ENCODE measurements at places on chromosomes 12 and 14.

GRCh38 chr14:104551851-104552737, 27.5 kb upstream of the C14orf180 start:
- no peak for DNase-seq

GRCh38 chr12:31220633-31221550, 105.1 kb downstream of the SINHCAF start:
- no peak for DNase-seq

DNA sequence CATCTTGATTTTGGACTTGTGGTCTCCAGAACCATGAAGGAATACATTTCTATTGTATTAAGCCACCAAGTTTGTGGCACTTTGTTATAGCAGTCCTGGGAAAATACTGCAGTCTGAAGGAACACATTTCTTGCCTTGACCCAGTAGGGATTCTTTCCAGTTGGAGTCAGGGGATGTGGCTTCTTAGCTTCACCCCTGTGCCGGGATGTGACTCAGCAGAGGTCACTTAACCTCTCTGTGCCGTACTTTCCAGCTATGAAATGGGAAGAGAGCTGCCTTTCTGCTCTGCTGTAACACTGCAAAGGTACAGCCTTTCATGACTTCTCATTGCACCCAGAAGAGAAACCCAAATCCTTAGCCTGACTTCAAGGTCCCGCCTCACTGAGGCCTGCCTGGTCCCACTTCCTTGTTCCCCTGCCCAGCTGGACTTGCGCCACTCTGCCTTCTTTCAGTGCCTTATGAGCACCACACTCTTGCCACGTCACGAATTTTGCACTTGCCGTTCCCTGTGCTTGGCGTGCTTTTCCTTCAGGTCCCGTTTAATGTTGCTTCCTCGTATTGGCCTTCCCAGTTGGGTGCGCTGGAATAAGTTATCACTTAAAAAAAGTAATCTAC, 24.2 kb downstream of the CHST11 start:
- no peak for DNase-seq

DNA sequence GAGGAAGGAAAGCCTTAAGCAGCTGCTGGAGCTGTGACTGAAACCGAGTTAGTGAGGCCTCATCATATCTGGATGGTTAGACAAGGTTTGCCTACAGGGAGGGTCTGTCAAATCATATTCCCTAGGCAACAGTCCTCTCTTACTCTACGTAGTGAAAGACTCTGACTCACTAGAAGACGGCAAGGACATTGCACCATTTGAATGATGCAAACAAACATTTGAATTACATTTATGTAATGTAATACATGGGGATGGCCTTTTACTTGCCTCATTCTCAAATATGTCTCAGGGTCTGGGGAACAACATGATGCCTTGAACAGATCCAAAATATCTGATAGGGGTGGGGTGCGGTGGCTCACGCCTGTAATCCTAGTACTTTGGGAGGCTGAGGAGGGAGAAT, 29.8 kb upstream of the STRAP start:
- DNase-seq, result no peak

GRCh38 chr14:56216626-56217379, 98.6 kb downstream of the PELI2 start:
- DNase-seq, result no peak

DNA sequence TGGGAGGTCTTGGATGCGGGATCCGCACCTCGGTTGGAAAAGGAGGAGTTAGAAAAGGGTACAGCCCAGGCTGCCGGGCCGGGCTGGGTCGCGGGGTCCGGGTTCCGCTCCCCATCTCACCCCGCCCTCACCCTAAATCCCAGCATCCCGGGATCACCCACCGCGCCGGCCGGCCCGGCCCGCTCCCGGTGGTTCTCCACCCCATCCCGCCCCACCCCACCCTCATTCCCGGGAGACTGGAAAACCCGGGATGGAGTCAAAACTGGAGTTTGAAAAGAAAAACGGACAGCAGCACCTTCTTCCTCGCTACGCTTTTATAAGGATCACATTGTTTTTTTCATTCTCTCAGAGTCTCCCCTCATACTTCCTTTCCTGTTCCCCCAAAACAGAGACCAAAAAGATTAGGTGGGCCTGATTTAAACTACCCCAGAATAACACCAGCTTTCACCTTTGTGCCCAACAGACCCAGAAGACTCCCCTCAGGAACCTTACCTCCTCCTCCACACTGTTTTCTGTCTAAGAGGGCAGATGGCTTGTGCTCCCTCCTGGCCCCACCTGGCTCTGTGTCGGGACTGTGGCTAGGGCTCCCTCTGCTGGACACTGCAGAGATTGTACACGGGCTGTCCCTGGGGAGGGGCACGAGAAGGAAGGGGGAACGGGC, 2.8 kb downstream of the GLI1 start:
- DNase-seq, result peak; percentile 30

DNA sequence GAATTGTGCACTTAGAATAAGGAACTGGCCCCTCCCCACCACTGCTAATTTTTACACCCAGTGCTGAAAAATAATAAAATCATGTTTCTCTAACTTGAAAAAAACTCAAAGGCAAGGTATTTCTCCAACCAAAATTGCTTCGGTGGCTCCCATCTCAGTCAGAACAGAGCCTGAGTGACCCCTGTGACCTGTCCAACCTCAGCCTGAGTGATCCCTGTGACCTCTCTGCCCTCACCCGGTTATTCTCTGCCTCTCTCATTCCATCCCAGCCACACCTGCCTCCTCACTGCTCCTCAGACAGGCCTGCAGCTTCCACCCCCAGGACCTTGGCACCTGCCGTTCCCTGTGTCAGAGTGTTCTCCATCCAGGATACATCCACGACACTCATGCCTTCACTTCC, 5.1 kb downstream of the SLC6A12 start:
- no peak for DNase-seq

DNA sequence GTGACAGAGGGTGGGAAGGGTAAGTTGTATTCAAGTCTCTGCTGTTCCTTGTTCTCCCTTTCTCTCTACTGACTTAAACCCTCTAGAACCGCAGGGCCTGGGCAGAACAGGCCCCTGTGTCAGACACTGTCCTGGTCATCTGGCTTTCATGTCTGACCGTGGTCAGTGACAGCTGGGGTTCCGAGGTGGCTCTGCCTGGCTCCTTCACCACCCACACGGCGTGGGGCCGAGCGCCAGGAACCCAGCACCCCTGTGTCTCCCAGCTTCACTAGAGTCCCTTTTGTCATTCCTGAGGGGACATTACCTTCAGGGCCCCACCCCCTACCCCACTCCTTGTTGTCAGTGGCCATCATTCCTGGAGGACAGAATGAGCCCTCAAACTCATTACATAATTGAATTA, 168.9 kb downstream of the ADGRD1 start:
- DNase-seq, result no peak

- DNase-seq, result no peak
Measured at GRCh38 chr12:46751173-46751572, 74.6 kb downstream of the SLC38A4 start.

- no peak for DNase-seq
Measured at GRCh38 chr12:114691196-114691595, 7.2 kb upstream of the TBX3 start.

GRCh38 chr14:64569138-64569631, 19.4 kb downstream of the PPP1R36 start:
- peak; percentile 26 for DNase-seq

DNA sequence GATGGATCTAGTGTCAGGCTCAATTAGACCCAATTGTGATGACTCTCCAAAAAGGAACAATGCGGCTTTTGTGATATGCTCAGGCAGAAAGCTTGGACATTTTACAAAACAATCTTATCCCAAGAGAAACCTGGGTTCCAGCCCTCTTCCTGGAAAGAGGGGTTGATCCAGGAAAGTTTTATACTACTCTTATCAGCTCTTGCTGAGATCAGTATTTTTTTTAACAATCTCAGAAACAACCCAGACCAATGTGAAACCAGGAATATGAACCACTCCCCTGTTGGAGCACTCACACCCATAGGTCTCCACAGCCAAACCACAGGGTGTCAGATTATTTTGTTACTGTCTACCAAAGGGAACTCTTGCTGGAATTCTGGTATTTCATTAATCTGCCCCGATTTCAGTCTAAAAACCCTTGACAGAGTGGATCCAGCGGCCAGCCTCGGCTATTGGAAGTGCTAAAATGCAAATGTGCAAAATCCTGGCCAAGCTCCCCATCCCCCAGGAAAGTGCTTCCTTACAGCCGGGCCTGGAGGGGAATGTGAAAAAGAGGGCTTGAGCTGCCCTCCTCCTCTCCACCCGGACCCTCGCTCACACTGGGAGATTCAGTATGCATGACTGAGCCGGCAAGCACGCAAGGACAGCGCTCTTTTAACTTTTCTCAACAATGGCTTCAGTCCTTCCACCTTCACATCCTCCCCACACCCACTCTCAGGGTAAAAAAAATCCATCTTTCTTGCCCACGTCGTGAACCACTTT, 4.0 kb downstream of the FBXL14 start:
- DNase-seq, result no peak

GRCh38 chr14:90275820-90276219, 19.5 kb downstream of the PSMC1 start:
- DNase-seq, result no peak

- DNase-seq, result no peak
Measured at GRCh38 chr12:68623984-68624383, 13.3 kb downstream of the RAP1B start.

DNA sequence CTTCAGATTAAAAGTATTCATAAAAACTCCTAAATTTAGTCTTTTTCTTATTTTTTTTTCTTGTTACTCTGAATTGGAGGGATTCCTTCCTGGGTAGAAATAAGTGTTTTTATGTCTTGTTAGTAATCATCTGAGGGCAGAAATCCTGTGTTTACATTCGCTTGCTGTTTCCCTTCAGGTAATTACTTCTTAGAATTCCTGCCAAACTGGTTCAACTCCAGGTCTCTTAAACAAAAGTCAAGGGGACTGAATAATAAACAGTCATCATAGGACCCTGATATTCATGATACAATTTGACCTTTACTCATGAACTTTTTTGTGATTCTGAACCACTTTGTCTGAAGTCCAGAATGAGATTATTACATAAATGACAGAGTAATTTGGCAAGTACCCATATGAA, 843.9 kb downstream of the FLRT2 start:
- DNase-seq, result no peak

Measured in caudate nucleus (tissue), 63 donors.